ENCODE measurements at places on chromosomes 6 and 20. TPM values are rescaled to one million over a fixed set of nuclear protein-coding genes. Genes with fewer than 3 reads are reported as not detected.

- peaks cover 13% of the 10 kb centered on the region for H3K27me3 ChIP-seq
- DNase-seq = no peak
- H3K4me3 ChIP-seq = no peak overlapping the region
- no peak overlapping the region for H3K27ac ChIP-seq
- no peaks in the 10 kb centered on the region for H3K36me3 ChIP-seq
- no peaks in the 10 kb centered on the region for H3K4me1 ChIP-seq
Observed at GRCh38 chr6:1099264-1099663, 212.6 kb upstream of the FOXQ1 start.

- no peak overlapping the region for H3K27ac ChIP-seq
- no peaks in the 10 kb centered on the region for H3K36me3 ChIP-seq
- no peak for DNase-seq
- no peaks in the 10 kb centered on the region for H3K27me3 ChIP-seq
- no peak overlapping the region for H3K4me3 ChIP-seq
Observed at GRCh38 chr20:368915-369314, 11.6 kb upstream of the TRIB3 start.

- peaks cover 18% of the 10 kb centered on the region for H3K27me3 ChIP-seq
- H3K27ac ChIP-seq = no peak overlapping the region
- no peaks in the 10 kb centered on the region for H3K36me3 ChIP-seq
- no peak for DNase-seq
- no peaks in the 10 kb centered on the region for H3K4me1 ChIP-seq
Observed at GRCh38 chr20:4512891-4513550, 208.7 kb upstream of the PRND start.

GRCh38 chr20:36614781-36615557, 9.4 kb downstream of the RAB5IF start:
- peaks cover 27% of the 10 kb centered on the region for H3K4me1 ChIP-seq
- H3K27me3 ChIP-seq = no peaks in the 10 kb centered on the region
- H3K36me3 ChIP-seq = peaks cover 65% of the 10 kb centered on the region
- H3K27ac ChIP-seq = peak overlapping the region; percentile 57
- DNase-seq = no peak
- no peak overlapping the region for H3K4me3 ChIP-seq

The LAMA2 gene
- not detected for total RNA-seq

The MYH7B gene
- 0.26 TPM for total RNA-seq

The C6orf118 gene
- not detected for total RNA-seq

GRCh38 chr6:165178056-165178455, 131.3 kb downstream of the C6orf118 start:
- no peaks in the 10 kb centered on the region for H3K4me1 ChIP-seq
- no peaks in the 10 kb centered on the region for H3K36me3 ChIP-seq
- H3K27ac ChIP-seq = no peak overlapping the region
- no peak for DNase-seq
- H3K27me3 ChIP-seq = no peaks in the 10 kb centered on the region

The ID1 gene
- 0.42 TPM for total RNA-seq

- no peaks in the 10 kb centered on the region for H3K36me3 ChIP-seq
- no peaks in the 10 kb centered on the region for H3K4me1 ChIP-seq
- no peak overlapping the region for H3K4me3 ChIP-seq
- no peak overlapping the region for H3K27ac ChIP-seq
Observed at GRCh38 chr6:53437557-53438202, 88.9 kb upstream of the ELOVL5 start.

- no peak for DNase-seq
- H3K4me3 ChIP-seq = no peak overlapping the region
- no peaks in the 10 kb centered on the region for H3K4me1 ChIP-seq
- peaks cover 5% of the 10 kb centered on the region for H3K27me3 ChIP-seq
- no peak overlapping the region for H3K27ac ChIP-seq
Observed at GRCh38 chr6:148274809-148275208, 67.8 kb upstream of the SASH1 start.

DNA sequence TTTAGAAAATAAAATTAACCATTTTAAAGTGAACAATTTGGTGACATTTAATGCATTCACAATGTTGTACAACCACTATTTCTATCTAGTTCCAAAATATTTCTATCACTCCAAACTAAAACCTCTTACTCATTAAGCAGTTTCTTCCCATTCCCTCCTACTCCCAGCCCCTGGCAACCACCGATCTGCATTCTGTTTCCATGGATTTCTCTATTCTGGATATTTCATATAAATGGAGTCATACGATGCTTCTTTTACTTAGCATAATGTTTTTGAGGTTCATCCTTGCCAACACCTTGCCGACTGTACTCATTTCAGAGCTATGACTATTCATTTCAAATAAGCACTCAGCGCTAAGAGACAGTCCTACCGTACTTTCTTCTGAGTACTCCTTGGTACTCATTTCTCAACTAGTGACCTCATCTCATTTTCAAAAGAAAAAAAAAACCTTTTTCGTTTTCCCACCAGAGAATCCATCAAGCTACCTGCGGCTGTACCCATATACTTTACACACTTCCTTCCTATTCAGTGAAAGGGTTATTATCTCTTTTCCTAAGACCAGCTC, 259.2 kb downstream of the UTRN start:
- no peaks in the 10 kb centered on the region for H3K27me3 ChIP-seq
- no peak overlapping the region for H3K4me3 ChIP-seq
- peaks cover 67% of the 10 kb centered on the region for H3K36me3 ChIP-seq
- H3K4me1 ChIP-seq = peaks cover 10% of the 10 kb centered on the region
- DNase-seq = no peak

The KHDC1 gene
- total RNA-seq = 6.8 TPM

Data from activated CD8-positive, alpha-beta T cell treated with anti-CD3 and anti-CD28 coated beads, Interleukin-2, amount 10 ng/mL, durations not matched to agents 7 days and 5 days (primary cell).